Inflammatory macrophage treated with lipopolysaccharide for 4 hours (primary cell): ENCODE measurements at places on chromosomes 16 and 17.

GRCh38 chr16:19118938-19119431 lies 5.2 kb downstream of the ITPRIPL2 start:
- peak; percentile 99 for DNase-seq

DNA sequence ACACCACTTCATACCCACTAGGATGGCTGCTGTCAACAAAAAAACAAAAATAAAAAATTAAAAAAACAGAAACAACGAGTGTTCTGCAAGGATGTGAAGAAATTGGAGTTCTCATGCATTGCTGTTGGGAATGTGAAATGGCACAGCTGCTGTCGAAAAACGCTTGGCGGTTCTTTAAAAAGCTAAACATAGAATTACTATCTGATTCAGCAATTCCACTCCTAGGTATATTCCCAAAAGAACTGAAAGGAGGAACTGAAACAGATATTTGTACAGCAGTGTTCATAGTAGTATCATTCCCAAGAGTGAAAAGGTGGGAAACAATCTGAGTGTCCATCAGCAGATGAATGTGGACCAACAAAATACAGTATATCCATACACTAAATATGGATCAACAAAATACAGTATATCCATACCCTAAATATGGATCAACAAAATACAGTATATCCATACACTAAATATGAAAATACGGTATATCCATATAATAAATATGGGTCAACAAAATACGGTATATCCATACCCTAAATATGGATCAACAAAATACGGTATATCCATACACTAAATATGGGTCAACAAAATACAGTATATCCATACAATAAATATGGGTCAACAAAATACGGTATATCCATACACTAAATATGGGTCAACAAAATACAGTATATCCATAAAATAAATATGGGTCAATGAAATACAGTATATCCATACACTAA lies 8.7 kb downstream of the METTL16 start:
- no peak for DNase-seq

GRCh38 chr17:50926523-50926922 lies 60.4 kb upstream of the TOB1 start:
- no peak for DNase-seq

DNA sequence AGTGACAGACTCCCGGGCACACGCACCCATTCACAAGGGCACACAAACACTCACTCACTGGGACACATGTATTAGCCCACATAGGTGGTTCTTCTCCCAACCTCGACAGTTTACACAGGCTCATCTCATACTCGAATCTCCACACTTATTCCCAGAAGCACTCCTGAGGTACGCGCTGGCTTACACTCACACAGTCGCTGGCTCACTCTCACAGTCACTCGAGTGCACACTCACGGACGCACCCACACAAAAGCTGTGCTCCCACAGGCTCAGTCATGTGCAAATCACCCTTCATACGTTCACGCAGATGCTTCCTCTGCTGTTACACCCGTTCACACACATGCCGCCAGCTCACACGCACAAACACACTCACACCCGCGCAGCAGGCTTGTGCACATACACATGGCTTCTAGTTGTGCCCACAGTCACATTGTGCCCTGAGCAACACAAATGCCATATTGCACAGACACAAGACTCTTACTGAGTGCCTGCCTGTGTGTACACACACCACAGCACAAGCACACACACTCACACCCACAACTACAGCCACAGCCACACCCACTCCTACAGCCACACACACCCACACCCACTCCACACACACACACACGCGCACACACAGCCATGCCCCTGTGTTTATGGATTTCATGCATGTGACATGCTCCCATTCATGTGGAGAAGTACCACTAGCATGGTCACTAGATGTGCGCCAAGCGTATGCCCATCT lies 8.4 kb upstream of the PRR29 start:
- DNase-seq = no peak

DNA sequence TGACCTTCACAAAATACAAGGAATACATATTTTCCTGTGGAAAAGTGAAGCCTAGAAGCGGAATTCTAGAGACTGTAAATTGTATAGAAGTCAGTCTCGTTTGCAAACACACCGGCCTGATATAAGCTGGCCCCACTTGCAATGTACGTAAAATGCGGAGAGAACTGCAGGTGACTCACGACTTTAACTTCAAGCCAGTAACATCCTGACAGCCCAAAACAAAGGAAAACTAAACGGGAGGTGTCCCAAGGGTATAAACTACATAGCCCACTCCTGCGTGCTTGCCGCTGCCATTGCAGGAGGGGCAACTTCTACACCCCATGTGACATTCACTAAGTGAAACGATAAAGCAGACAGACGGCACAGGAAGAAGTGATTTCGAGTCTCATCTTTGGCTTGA lies 101.6 kb downstream of the CYTH1 start:
- DNase-seq = no peak

GRCh38 chr17:21072745-21073197 lies 30.0 kb upstream of the USP22 start:
- no peak for DNase-seq

GRCh38 chr16:10612649-10613179 lies 32.3 kb upstream of the EMP2 start:
- no peak for DNase-seq

DNA sequence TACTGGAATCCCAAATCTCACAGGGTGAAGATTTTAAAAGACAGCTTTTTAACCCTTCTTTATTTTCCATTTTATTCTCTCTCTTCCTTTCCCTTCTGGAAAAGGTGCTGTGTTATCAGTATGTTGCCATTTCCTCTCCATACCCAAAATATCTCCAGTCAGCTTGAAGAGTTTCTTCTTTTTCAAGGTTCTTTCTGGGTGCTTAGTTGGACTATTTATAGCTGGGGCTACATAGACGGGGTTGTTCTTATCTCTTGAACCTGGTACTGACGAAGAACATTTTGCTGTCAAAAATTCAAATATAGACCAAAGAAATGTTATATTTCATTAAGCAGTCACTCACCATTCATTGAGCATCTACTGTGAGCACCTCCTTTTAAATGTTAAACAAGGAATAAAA lies 48.6 kb downstream of the IST1 start:
- DNase-seq = no peak
